ENCODE measurements at places on chromosomes 7 and 10.

DNA sequence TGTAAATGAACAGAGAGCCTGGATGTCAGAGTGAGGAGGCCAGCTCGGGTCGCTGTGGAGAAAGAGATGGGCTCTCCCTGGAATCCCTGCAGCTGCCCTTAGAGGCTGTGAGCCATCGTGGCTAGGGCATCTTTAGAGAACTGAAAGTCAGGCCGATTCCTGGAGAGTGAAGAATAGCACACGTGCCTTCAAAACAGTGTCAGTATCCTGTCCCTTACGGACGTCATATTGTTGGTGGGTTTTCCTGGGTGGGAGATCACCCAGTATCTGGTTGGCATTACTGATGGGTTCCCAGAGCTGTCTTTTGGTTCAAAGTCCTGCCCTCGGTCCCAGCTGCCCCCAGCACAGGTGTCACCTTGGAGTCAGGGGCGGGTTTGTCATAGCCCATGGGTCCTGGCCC lies 25.3 kb downstream of the IKZF1 start:
- DNase-seq, result no peak

GRCh38 chr7:26198781-26199169 lies 1.8 kb downstream of the HNRNPA2B1 start:
- DNase-seq, result no peak

GRCh38 chr10:125015356-125015944 lies 73.5 kb downstream of the ZRANB1 start:
- no peak for DNase-seq

DNA sequence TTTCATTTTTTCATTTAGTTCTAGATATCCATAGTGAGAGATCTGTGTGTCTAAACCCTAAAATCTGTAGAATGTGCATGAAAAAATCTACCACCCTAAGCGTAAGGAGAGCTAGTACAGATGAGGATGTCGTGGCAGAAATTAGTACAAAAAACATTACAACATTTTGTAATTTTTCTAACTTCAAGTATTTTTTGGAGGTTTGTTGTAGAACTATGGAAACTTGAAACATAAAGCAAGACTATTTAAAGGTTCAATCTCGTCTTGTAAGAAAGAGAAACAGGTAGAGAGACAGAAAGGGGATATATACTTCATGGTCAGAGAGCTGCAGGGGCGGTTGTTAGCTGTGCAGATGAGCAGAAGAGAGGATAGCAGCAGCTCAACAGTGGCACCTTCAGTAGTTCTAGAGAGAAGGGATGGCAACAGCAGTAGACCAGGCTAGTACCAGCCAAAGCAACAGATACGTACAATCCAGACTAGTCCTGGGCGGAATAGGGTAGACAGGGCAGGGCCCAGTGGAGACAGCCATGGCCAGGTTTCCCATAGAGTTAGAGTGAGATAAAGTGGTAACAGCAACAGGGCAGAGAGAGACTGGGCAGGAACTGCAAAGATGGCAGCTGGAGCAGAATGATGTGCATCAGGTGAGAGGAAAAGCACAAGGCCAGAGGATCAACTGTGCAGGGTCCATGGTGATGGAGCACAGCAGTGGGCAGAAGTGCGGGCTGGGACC lies 145.2 kb downstream of the FRMD4A start:
- DNase-seq, result peak; percentile 60

DNA sequence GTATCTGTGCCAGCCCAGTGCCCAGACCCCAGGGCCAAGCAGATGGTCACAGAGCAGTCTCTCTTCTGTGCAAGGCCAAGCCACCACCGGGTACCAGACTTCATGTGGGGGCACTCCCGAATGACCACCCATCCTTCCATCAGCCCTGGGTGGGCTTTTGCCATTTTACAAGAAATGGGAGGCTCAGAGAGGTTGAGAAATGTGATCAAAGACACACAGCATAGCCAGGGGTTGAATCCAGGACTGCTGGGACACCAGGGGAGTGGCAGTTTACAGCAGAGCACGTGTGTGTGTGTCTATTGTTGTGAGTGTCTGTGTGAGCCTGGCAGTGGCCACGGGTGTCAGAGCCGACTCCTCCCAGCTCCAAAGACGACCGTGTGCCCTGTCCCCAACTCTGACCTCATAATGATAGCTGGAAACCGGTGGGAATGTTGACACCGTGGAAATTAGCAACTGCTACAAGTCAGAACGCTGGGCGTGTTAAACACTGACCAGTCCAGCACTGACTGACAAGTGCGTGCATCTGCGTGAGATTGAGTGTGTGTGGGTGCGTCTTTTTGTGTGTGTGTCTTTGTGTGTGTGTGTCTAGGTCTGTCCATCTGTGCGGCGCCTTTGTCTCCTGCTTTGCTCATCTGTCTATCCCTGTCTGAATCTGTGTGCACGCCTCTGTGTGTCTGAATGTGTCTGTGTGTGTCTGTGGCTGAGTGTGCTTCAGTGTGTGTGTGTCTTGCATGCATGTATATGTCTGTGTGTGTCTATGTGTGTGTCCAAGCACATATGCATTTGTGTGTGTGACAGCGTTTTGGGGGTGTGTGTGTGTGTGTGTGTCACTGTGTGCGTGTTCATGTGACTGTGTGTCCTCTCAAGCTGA lies 17.2 kb upstream of the SLC29A4 start:
- DNase-seq, result no peak

DNA sequence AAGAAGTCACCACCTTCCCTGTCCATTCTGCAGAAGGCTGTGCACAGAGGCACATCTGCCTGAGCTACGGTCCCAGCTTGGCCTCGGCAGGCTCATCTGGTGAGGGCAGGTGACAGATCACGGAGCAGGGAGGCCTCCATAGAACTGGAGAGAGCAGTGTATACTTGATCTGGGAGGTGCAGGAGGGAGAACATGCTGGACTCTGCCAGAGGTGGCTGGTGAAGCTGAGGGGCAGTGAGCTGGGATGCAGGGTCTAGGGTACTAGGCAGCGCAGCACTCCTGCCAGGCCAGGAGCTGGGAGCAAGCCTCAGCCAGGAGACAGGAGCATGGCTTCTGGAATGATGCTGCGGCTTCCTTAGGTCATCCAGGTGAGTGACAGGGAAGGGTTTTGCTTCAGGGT lies 553.0 kb downstream of the TCERG1L start:
- no peak for DNase-seq

DNA sequence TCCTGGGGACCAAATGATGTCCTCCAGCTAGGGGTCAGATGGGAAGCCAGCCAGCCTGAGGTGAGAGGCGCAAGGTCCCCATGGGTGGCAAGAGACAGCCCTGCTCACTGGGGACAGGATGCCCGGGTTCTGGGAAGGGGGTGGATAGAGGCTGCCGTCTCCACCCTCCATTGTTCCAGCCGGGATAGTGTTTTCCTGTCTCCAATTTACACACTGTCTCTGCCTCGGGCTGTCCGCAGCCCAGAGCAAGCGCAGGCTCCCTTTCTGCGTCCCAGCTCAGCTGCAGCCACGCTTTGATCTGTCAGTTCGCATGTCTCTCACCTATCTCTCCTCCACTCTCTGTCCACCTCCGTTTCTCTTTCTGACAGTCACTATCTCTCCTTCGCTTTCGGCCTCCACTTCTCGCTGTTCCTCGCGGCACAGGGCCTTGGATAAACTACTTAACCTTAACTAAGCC lies 2.1 kb downstream of the EPHB4 start:
- no peak for DNase-seq

Measured in activated naive CD8-positive, alpha-beta T cell treated with anti-CD3 and anti-CD28 coated beads, Interleukin-2, amount 50 U/mL, for 24 hours (primary cell).